Stimulated activated naive B cell treated with anti-CD40 and anti-IgM and Interleukin-4, amounts not matched to agents 10 μg/mL and 1 μg/mL and 100 μg/mL, for 72 hours (primary cell): ENCODE measurements at places on chromosomes 12 and 14.

GRCh38 chr12:117118838-117119591 lies 19.8 kb upstream of the TESC start:
- DNase-seq: no peak

- no peak for DNase-seq
Measured at GRCh38 chr12:116140529-116140928, 137.0 kb downstream of the MED13L start.

GRCh38 chr12:100138048-100138802 lies 4.4 kb downstream of the BLTP3B start:
- DNase-seq: no peak

DNA sequence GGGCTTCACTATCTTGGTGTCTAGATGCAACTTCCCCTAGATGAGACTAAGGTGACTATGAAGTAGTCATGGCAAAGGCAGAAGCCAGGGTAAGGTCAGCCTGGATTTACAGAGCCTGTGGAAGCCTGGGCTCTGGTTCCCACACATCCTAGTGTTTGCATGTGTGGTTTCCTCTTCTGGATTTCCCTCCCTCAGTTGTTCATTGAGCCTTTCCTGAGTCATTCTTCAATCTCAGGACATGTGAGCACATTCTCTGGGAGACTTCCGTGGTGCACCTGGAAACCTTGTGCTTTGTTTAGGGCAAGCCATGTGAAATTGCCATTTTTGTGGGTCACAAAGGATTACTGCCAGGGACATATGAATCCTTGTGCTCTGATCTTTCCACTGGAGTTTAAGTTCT lies 236.6 kb downstream of the C12orf75 start:
- no peak for DNase-seq

DNA sequence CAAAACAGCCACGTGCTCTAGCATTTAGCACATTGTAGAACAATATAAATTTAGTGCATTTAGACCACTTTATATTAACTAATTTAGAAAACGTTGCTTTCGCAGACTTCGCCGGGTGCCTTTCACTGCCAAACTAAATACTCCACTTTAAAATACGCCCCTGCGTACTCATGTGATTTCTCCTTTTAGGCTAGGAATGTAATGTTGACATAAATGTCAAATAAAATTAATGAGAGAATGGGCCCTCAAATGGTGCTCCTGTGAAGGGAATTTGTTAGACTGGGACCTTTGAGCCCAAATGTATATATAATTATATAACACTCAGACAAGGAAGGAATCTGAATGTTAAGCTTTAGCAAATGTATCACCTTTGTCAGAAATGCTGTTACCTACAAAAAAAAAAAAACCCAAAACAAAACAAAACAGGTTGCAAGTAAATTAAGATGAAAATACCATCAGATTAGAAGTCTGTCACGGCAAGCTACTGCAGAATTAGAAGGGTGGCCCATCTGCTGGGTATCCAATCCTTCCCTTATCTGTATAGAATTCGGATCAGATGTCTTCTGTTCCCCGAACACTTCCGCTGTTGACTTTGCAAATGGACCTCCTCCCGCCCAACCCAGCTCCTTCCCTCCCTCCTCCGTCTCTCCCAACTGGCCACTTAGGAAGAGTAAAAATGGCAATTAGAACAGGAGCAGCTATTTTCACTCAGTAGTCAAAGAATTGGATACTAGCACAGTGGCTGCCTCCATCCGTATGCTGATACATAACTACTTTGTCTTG lies 159.3 kb upstream of the FOXN3 start:
- DNase-seq: no peak

DNA sequence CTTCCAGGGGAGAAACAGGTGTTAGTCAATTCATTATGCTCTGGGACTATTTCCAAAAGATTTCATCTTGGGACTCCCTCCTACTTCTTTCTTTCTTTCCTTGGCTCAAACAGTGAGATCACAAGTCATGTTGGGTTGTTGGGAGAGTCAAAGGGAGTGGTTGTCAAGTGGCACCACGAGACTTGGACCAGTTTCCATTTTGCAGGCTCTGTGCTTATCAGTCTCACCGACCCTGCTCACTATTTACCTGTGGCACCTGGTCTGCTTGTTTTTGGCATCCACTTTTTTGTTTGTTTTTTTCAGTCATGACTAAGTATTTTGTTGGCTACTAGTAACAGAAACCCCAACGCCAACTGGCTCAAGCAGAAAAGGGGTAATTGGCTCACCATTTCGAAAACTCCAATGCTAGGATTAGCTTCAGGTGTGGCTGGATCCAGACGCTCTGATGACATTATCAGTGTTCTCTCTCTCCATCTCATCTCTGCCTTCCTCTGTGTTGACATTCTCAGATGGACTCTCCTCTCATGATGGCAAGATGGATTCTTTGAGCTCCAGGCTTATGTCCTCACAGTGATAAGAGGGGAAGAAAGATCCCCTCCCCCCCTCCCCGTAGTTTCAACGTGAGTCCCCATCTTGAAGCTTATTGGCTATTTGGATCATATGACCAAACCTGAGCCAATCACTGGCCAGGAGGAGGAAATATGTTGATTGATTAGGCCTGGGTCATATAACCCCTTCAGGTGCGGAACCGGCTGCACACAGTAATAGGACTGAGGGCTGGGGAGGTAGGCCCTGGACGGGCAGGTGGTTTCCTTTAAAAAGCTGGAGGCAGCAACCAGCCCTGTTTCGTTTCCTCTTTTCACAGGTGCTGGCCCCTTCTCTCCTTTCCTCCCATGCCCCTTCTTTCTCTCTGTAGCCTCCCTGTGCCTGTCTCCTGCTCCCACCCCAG lies 84.2 kb downstream of the AACS start:
- peak; percentile 48 for DNase-seq

GRCh38 chr12:56078931-56079722 lies 838 bp upstream of the ERBB3 start:
- DNase-seq: peak; percentile 16

DNA sequence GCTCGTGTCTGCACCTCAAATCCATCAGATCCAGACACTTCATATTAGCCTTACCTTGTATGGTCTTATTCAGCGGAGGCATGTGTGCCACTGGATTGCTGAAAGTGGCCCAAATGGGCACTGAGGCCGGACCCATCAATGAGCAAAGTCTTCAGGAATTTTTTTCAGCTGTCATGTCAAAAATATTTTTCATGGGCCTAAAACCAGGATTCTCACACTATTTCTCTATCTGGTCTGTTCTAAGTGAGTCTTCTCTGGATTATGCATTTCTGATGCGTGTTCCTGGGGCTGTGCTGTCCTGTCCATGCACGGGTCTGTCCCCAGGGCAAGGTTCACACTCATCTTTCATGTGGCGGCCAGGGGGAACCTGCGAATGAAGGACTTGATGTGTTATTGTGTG lies 94.6 kb downstream of the KCNA5 start:
- no peak for DNase-seq

DNA sequence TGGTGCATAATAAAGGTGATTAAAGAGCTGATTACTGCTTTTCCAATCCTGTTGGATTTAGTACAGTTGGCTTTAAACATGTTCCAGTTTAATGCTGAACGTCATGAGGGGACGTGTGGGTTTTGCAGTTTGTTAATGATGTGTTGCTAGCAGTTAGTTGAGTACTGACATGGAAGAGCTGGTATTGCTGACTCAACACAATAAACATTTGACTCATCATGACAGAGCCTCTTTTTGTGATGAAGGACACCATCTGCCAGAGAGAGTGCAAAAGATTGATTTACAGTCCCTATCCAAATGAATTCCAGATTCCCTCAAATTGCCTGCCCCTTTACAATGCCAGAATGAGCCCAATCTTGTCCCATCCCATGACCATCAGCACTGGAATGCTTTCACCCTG lies 346.2 kb upstream of the PRICKLE1 start:
- no peak for DNase-seq

GRCh38 chr12:20616093-20616492 lies 79.0 kb upstream of the SLCO1C1 start:
- no peak for DNase-seq

GRCh38 chr14:32818581-32818980 lies 120.1 kb upstream of the NPAS3 start:
- no peak for DNase-seq

DNA sequence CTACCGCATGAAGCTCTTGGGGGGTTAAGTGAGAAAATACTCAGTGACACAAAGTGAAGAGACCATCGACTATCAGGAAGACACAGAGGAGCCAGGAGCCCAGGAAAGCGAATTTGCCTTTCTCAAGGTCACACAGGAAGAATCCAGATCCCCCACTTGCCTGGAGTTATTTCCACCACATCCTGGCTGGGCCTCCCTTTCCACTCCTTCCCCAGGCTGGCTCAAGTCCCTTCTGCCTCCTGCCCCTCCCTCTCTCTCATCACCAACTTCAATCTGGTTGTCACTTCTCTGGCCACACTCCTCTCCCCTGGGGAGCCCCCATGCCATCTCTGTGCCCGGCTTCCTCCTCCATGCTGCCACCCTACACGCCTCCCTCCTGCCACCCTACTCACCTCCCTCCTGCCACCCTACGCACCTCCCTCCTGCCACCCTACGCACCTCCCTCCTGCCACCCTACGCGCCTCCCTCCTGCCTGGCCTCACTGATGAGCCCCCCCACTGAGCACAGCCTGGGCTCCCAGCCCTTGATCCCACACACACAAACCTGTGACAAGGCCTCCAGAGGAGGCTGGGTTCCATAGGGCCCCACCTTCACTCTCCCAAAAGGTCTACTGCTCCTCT lies 6.3 kb downstream of the SCNN1A start:
- no peak for DNase-seq

DNA sequence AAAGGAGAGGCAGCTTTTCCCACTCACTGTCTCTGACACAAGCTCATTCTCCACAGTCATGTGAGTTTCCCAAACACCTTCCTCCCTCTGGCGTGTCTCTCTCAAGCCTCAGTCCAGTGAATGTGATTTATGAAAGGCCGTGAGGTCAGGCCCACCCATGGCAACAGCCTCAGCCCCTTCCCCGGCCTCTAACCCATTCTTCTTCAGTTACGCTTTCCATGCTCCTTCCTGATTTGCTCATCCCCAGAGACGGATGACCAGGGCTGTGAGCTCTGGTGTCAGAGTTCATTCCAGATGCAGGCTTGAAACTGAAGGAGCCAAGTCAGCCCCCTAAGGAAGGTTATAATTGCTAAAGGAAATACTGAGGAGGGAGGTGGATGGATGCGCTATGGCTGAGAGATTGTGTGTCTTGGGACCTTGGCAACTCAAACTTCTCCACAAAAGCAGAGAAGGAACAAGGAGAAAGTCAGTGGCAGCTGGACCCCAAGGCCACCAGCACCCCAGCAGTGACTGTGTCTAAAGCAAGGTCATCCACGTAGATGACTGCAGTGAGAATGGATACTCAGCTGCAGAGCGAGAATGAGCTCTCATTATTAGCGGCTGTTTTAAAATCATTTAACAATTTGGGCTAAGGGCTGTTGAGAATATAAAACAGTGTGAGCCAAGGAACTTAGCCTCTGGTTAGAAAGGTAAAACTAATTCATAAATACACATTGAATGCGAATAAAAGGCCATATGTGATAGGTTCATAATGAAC lies 84.1 kb downstream of the FBXL14 start:
- no peak for DNase-seq

- DNase-seq: no peak
Measured at GRCh38 chr12:33265900-33266299, 173.7 kb downstream of the SYT10 start.

GRCh38 chr14:96100161-96101064 lies 61.3 kb downstream of the C14orf132 start:
- peak; percentile 55 for DNase-seq

DNA sequence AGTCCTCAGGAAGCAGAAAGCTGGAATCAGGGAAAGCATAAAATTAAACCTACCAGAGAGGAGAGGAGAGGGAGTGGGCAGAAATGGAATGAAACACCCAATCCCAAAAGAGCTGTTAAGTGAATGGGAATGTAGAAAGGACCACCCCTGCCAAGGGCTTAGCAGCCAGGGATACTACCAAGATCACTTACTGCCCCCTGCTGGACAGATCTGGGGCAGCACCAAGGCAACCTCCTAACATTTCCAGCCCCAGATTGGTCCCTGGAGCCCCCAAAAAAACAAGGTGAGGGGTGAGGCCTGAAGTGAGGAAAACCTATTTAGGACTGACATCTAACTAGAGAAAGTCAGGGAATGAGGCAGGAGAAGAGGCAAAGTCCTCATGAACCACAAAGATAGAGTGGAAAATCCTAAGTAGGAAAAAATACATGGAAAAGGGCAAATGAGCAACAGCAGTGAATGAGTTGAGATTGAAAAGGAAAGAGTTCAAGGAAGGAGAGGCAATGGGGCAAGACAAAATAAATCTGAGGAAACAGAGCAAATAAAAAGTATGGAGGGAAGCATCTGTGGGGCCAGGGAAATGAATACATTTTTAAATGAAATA lies 11.2 kb upstream of the FKBP11 start:
- peak; percentile 36 for DNase-seq

- DNase-seq: no peak
Measured at GRCh38 chr12:89439941-89440340, 84.7 kb downstream of the GALNT4 start.

DNA sequence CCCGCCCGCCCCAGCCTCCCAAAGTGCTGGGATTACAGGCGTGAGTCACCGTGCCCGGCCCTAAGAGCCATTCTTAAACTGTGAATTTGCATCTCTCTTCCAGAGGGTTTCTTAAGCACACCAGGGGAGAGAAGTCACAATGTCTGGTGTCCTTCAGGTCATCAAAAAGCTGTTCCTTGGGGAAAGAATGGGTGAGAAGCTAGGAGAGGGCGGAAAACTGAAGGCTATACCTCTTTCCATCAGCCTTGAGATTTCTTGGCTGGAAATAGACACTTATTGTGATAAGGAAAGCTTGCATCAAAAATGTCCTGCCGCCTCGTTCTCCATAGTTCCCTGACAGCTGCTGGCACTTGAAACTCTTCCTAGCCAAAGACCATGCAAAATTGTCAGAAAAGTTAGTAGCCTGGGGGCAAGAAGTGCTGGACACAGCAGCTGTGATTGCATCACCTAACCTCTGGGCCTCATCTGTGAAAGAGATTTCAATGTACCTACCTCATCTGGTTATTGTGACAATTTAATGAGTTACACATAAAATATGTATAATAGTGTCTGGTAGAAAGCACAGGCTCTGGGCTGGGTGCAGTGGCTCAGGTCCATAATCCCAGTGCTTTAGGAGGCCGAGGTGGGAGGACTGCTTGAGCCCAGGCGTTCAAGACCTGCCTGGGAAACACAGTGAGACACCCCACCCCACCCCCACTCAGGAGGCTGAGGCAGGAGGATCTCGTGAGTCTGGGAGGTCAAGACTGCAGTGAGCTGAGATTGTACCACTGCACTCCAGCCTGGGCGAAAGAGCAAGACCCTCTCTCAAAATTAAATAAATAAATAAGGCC lies 9.7 kb upstream of the UBC start:
- DNase-seq: no peak

DNA sequence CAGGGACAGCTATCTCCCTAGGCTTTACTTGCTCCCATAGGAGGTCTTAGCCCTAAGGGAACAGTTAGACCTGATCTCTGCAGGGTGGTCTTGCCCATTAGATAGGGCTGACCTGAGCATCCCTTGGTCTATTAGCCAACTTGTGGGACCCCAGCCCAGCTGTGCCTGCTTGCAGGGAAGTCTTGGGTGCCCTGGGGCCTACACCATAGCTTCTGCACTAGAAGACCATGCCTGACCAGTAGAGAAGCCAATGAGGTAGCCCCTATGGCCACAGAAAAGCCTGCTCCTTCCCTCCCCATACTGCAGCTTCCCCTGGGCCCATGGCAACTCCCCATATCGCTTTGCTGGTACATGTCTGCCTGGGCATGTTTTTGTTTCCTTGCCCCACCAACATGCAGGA lies 1049.1 kb downstream of the TRHDE start:
- DNase-seq: no peak

GRCh38 chr12:50325890-50326391 lies 42.6 kb upstream of the LIMA1 start:
- DNase-seq: no peak
